ENCODE measurements at places on chromosomes 5 and 9. TPM values are rescaled to one million over a fixed set of nuclear protein-coding genes. Genes with fewer than 3 reads are reported as not detected.

Gene SOHLH1
- total RNA-seq: not detected

Gene TMEFF1
- total RNA-seq: not detected

Gene FAM78A
- 1.4 TPM for total RNA-seq

Gene IDNK
- 6.8 TPM for total RNA-seq

Gene RASGEF1C
- total RNA-seq: 0.65 TPM
